ENCODE measurements at places on chromosomes 6 and 20. TPM values are rescaled to one million over a fixed set of nuclear protein-coding genes. Genes with fewer than 3 reads are reported as not detected.

BMP5 gene
- total RNA-seq = 0.52 TPM

TMEM151B gene
- total RNA-seq = 0.09 TPM

TLDC2 gene
- 0.28 TPM for total RNA-seq

TRIM15 gene
- 0.19 TPM for total RNA-seq

HLA-DOB gene
- 18.8 TPM for total RNA-seq

UNC5CL gene
- 2.7 TPM for total RNA-seq

PNRC1 gene
- 114 TPM for total RNA-seq

ATP9A gene
- total RNA-seq = 6.7 TPM

C20orf96 gene
- total RNA-seq = 1.2 TPM

EXOC2 gene
- 22.1 TPM for total RNA-seq

GRCh38 chr20:14406495-14406894 is 69.1 kb upstream of the FLRT3 start:
- H3K4me3 ChIP-seq = no peak overlapping the region
- no peaks in the 10 kb centered on the region for H3K36me3 ChIP-seq
- DNase-seq = no peak
- no peak overlapping the region for H3K27ac ChIP-seq

DNA sequence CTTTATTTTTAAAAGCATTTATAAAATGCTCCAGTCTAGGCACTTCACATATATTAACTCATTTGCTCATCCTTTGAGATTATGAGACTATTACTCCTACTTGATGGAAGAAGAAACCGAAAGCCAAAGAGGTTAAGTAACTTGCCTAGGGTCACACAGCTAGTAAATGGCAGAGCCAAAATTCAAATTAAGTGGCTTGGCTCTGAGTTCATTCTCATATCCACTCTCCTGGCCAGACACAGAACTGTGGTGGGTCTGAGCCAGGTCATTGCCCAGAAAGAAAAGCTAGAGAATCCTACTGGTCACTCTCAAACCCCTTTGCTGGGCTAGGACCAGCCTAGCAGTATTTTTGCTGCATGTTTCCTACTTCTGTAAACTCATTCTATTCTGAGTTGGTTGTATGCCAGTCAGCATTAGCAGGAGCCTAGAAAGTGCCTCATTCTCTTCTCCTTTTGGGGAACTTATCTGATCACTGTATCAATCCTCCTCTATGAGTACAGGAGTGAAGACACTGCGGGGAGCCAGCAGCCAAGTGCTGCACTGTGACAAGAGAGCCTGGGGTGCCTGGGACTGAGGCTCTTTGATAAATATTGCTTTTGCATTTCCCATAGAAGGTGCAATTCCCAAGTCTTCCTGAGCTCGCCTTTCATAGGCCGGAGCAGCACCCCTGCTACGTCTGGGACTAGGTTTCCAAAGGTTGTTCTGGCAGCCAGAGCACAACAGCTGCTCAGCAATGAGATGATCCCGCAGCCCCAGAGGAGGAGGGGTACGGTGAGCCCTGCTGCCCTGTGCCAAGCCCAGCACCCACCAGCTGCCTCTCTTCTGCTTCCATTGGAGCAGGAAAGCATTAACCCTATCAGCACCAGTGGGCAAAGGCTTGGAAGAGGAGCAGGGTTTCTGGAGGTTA is 728.3 kb downstream of the MAFB start:
- H3K36me3 ChIP-seq = no peaks in the 10 kb centered on the region
- DNase-seq = no peak
- H3K27me3 ChIP-seq = no peaks in the 10 kb centered on the region

DNA sequence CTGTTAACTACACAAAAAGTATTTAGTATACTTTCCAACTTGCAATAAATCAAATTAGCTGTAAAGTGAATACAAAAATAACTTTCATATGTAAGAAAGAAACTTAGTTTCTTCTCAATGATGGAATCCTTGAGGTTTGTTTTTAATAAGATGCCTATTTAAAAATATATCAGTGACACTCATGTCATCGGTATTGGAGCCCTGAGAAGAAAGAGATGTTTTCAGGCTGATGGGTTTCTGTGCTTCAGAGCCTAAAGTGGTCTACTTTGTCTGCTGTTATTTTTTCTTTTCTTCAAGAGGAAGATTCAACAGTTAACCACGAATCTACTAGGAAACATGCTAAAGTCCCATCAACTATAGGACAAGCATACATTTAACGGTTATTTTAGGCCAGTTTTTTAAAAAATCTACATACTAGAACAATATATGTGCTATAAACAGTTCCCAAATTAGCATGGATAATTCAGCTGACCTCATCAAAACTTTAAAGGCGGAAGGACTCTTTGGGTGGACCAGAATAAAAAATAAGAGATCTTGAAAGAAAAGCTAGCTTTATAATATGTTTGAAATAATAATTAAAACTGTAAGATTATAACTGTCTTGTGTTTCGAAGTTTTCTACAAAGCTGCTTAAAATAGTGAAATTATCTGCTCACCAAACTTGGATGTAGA is 147.0 kb upstream of the SAMD5 start:
- H3K36me3 ChIP-seq = peaks cover 17% of the 10 kb centered on the region
- no peak overlapping the region for H3K4me3 ChIP-seq
- no peak overlapping the region for H3K27ac ChIP-seq
- H3K4me1 ChIP-seq = no peaks in the 10 kb centered on the region
- H3K27me3 ChIP-seq = no peaks in the 10 kb centered on the region

DNA sequence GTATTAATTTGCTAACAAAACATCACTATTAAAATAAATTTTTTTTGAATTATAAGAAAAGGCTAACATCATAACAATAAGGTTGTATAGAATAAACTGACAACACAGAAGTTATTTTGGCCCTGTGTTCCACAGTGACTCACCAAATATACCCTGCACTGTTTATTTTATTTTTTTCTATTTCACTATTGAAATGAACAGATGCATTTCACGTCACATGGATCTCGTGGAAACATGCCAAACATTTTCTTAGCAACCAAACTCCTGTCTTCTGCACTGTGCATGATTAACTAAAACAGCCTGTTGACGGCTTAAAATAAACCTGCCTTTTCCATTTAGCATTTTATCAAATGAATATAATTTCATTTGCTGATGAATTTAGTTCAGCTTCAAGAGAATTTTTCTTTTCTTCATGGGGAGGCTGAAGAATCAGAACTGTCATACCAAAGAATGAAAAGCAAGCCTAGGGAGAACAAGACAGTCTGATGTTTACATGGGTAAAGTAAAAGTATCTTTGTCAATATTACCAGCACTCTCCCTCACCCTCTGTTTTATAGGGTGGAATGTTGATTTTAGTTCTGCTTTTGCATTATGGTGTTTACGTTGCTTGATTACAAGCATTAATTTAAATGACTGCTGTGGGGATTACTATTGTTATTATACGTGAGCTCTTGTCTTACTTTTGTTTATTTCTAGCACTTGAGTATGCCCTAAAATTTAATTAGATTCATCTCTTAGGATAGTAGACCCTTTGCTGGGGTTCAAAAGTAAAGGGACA is 115.3 kb downstream of the LCA5 start:
- no peak overlapping the region for H3K4me3 ChIP-seq
- H3K27ac ChIP-seq = no peak overlapping the region
- no peaks in the 10 kb centered on the region for H3K27me3 ChIP-seq
- H3K4me1 ChIP-seq = no peaks in the 10 kb centered on the region
- H3K36me3 ChIP-seq = no peaks in the 10 kb centered on the region

GRCh38 chr6:56025795-56026194 is 150.4 kb upstream of the BMP5 start:
- DNase-seq = no peak
- no peak overlapping the region for H3K27ac ChIP-seq
- H3K4me1 ChIP-seq = no peaks in the 10 kb centered on the region
- H3K36me3 ChIP-seq = no peaks in the 10 kb centered on the region
- no peaks in the 10 kb centered on the region for H3K27me3 ChIP-seq
- no peak overlapping the region for H3K4me3 ChIP-seq

DNA sequence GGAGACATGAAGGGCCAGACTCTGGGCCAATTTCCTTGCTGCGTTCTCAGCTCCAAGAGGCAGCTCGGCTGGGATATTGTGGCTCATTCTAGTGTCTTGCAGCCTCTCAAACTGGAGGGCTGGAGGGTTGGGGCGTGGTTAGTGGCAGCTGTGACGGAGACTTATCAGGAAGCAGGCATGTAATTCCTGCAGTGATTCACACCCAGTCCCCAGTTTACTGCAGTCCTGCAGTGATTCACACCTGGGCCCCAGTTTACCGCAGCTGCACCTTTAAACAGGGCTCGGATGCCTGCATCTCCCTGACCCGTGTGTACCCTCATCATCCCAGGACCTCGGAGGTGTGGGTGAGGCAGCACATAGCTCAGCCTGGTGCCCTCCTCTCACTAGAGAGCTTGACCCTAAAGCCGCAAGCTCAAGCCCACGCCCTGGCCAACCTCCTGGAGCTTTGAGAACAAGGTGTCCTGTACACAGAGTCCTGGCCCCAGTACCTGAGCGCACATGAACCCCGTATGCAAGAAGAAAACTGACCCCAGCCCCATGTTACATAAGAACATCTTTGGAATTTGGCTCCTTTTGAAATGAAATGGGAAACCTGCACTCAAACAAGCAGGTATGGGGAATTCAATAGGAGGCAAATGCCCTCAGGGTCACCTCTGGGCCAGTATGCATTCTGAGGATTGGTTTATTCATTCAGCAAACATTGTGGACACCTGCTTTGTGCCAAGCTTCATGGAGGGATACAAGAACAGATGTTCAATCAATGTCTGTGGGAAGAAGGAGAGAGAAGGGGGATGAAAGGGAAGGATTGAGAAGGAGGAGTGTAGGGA is 55.3 kb upstream of the FAM83D start:
- H3K4me3 ChIP-seq = no peak overlapping the region
- H3K4me1 ChIP-seq = peaks cover 43% of the 10 kb centered on the region
- H3K36me3 ChIP-seq = no peaks in the 10 kb centered on the region
- peak overlapping the region; percentile 54 for H3K27ac ChIP-seq
- DNase-seq = no peak

- peaks cover 4% of the 10 kb centered on the region for H3K4me1 ChIP-seq
- H3K4me3 ChIP-seq = no peak overlapping the region
- H3K36me3 ChIP-seq = no peaks in the 10 kb centered on the region
Measured at GRCh38 chr6:45882671-45883070, 133.0 kb downstream of the CLIC5 start.

GRCh38 chr20:46028772-46029371 is at the start of gene SLC12A5:
SLC12A5 (plus strand) TSS chr20:46029215; CDS start chr20:46029345, 130 bp downstream.
- H3K4me3 ChIP-seq = no peak within 1 kb of the TSS
- no peak for DNase-seq
- H3K27ac ChIP-seq = no peak within 1 kb of the TSS
- no peaks in the 10 kb centered on the region for H3K36me3 ChIP-seq
- H3K4me1 ChIP-seq = no peaks in the 10 kb centered on the region

DNA sequence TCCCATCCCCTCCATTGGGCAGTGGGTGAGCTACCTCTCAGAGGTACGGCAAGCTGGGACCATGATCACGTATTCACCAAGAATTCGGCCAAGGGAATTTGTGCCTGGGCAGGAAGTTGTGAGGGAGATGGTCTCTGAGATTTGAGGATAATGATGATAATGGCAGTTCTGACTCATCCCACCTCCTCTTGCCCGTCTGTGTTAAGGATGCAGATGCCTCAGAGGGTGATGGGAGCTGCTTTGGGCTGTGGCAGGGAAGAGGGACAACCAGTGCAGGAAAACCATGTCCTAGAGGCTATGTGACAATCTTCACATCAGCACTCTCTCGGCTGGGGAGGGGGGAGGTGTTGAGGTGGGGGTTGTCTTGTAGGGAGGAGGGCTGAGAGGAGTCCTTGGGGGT is 4.3 kb downstream of the TGM6 start:
- no peak overlapping the region for H3K4me3 ChIP-seq
- no peaks in the 10 kb centered on the region for H3K4me1 ChIP-seq
- H3K27me3 ChIP-seq = no peaks in the 10 kb centered on the region
- H3K27ac ChIP-seq = no peak overlapping the region
- H3K36me3 ChIP-seq = no peaks in the 10 kb centered on the region

DNA sequence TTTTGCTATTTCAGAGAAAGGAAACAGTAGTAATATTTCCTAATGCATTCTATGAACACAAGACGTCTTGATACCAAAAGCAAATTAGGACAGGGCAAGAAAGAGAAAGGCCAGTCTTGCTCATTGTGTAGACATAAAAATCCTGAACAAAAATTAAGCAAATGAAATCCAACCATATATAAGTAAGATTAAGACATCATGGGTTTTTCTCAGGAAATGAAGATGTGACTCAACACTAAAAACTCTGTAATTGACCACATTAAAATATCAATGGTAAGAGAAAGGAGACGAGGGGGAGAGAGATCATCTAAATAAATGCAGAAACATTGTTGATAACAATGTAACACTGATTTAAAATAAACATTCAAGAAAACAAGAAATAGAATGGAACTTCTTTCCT is 205.4 kb downstream of the SOD2 start:
- H3K27ac ChIP-seq = no peak overlapping the region
- H3K4me1 ChIP-seq = no peaks in the 10 kb centered on the region
- H3K4me3 ChIP-seq = no peak overlapping the region
- H3K27me3 ChIP-seq = no peaks in the 10 kb centered on the region
- H3K36me3 ChIP-seq = no peaks in the 10 kb centered on the region

GRCh38 chr6:149917679-149918078 is 5.2 kb downstream of the RAET1G start:
- H3K27me3 ChIP-seq = peaks cover 56% of the 10 kb centered on the region
- H3K4me3 ChIP-seq = no peak overlapping the region
- DNase-seq = no peak
- H3K4me1 ChIP-seq = peaks cover 2% of the 10 kb centered on the region
- H3K36me3 ChIP-seq = no peaks in the 10 kb centered on the region

DNA sequence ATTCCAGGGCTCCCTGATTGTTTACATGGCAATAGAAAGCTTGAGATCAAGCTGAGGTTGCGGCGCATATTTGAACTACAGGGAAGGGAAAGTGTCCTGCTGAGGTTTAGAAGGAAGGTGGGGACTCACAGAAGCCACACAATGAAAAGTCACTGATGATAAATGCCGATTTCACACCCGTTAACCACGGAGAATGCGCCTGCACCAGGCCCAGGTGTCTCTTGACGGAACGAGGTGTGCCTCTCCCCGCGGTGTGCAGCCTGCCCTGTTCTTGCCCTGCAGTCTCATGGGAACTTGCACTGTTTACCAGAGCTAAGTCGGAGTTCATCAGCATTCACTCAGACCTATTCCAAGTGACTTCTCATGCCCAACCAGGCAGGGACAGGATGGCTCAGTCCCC is 90.3 kb downstream of the LY86 start:
- H3K4me1 ChIP-seq = peaks cover 5% of the 10 kb centered on the region
- H3K27me3 ChIP-seq = no peaks in the 10 kb centered on the region
- no peak overlapping the region for H3K27ac ChIP-seq
- no peak for DNase-seq

DNA sequence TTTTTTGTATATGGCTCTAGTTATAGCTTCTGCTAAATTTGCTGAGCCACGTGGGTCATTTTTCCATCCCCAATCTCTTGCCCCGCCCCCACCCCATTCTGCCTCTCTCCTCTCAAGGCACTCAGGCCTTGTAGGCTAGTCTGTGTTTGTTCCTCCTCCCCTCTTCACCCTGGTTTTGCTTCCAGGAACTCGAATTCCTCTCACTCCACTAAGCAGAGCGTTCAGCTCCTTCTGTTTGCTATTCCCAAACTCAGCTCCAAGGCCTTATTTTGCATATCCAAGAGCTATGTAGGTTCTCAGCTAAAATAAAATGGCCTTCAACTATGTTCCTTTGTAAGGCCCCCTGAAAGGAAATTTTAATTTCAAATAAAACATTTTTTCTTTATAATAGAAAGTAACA is 1293.7 kb downstream of the EPHA7 start:
- no peaks in the 10 kb centered on the region for H3K27me3 ChIP-seq
- no peak overlapping the region for H3K27ac ChIP-seq
- H3K4me1 ChIP-seq = no peaks in the 10 kb centered on the region
- H3K4me3 ChIP-seq = no peak overlapping the region
- DNase-seq = no peak
